ENCODE measurements at places on chromosomes 3 and 15.

- DNase-seq = no peak
Measured at GRCh38 chr3:32544894-32545293, 25.8 kb downstream of the DYNC1LI1 start.

- DNase-seq = no peak
Measured at GRCh38 chr3:55305696-55306485, 181.2 kb downstream of the WNT5A start.

GRCh38 chr3:52128118-52128683, 26.0 kb downstream of the POC1A start:
- peak; percentile 78 for DNase-seq

- DNase-seq = no peak
Measured at GRCh38 chr3:185764163-185764979, 60.5 kb downstream of the IGF2BP2 start.

DNA sequence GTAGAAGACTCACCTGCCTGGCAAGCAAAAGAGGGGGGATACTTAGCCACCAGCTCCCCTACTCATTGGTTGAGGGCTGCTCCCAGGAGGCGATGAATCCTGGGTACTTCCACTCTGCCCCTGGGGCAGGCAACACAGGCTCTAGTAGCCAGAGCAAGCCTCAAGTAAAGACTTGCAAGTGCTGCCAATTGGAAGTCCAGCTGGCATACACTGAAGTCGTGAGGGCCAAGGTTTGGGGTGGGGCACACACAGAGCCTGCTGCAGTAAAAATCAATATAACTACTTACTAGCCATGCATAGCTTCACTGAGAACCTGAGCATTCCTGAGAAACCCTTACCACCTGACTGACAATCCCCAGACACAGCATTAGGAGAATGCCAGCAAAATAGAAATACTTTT, 123.0 kb upstream of the EIF1B start:
- DNase-seq = no peak

GRCh38 chr15:95363646-95364045, 966.9 kb upstream of the NR2F2 start:
- DNase-seq = no peak

GRCh38 chr3:174046311-174046710, 648.8 kb downstream of the NLGN1 start:
- peak; percentile 27 for DNase-seq

GRCh38 chr3:196246612-196247308, 30.4 kb downstream of the SLC51A start:
- no peak for DNase-seq

DNA sequence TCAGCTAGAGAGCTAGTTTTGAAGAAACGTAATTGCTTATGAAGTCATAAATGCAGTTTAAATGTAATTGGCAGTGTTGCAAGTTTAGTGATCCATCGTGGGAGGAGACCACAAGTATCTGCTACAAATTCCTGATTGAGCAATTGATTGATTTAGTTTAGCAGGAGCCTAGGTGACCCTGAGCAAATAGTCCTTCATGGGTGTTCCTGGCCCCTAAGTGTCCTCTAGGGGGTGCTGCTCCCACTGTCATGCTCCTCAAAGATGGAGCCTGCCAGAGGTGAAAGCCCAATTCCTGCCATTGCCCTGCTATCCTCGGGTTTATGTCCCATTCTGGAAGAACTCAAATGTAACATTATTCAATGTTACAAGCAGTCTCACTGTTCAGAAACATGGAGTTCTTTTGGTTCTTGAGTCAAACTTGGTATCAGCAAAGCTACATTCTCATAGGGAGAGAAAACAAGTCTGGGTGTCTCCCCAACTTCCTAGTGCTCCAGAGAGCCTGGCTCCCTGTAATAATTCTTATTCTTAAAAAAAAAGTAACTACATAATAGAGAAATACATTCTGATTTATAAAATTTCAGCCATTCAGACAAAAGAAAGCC, 29.8 kb upstream of the SENP5 start:
- peak; percentile 26 for DNase-seq

- DNase-seq = no peak
Measured at GRCh38 chr3:39388741-39389248, 5.6 kb downstream of the SLC25A38 start.

DNA sequence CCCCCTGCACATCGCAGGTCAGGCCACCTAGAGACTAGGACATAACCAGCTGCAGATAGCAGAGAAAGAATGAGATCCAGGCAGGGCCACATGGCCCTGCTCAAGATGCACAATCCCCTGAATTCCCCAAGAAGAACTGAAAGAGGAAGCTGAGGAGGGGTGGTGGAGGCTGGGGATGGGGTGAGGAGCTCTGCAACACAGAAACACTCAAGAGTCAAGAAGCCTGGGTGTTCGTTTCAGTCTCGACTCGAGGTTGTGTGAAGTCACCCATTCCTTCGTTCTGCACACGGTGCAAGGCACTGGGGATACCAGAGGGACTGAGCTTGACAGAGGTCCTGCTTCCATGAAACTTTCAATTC, 62.0 kb downstream of the TLE3 start:
- DNase-seq = no peak

DNA sequence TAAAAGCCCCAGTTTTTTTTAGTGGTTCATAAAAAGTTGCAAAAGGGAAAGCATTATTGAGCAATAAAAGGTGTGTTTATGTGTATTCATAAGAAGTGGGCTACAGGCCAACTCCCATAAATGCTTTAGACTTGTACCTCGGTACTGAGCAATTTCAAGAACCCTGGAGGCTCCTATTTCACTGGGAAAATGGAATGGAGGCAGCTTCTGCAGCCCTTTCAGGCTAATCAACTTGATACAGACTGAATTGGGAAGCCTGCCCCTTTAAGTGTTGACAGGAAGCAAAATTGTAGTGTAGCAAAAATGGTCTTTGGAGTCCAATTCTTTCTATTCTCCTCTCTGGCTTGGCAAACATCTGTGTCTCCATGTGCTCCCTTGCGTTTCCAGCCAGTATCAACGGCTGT, 118.8 kb downstream of the ECT2 start:
- no peak for DNase-seq

DNA sequence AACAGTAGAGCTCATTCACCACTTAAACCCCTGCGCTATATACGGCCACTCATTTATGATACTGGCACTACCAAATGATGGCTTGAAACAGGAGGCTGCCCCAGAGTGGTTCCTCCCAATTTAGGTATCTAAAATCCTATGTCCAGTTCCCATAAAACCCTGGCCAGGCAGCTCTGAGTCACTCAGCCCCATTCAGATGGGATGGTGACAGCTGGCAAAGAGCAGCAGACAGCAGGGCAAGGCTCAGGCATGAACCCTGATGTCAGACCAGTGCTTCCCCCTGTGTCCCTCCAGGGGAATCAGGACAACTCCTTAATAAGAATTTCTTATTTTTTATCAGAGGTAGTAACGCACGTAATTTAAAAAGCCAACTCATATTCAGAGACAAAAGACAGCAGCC, 77.2 kb upstream of the RNU6-1 start:
- DNase-seq = no peak

- DNase-seq = no peak
Measured at GRCh38 chr3:11775493-11775892, 71.2 kb downstream of the TAMM41 start.

DNA sequence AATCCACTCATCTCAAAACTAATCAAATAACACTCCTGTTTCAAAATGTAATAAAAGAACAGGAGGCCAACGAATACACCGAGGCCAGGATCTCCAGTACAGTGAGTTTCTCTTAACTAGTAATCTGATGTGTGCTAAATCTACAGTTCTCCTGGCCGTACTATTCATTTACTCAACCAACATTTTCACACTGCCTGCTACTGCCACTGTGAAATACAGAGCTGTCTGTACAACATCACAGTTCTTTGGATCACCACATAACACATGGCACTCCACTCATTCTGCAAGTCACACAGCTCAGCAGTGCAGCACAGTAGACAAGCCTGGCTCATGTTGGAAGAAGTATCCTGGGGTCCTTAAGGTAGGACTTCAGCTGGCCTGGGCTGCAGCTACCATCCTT, 21.9 kb downstream of the RIOX2 start:
- DNase-seq = no peak

GRCh38 chr3:154898443-154898842, 181.7 kb upstream of the MME start:
- DNase-seq = no peak

- no peak for DNase-seq
Measured at GRCh38 chr3:3636815-3637214, 162.4 kb upstream of the LRRN1 start.

DNA sequence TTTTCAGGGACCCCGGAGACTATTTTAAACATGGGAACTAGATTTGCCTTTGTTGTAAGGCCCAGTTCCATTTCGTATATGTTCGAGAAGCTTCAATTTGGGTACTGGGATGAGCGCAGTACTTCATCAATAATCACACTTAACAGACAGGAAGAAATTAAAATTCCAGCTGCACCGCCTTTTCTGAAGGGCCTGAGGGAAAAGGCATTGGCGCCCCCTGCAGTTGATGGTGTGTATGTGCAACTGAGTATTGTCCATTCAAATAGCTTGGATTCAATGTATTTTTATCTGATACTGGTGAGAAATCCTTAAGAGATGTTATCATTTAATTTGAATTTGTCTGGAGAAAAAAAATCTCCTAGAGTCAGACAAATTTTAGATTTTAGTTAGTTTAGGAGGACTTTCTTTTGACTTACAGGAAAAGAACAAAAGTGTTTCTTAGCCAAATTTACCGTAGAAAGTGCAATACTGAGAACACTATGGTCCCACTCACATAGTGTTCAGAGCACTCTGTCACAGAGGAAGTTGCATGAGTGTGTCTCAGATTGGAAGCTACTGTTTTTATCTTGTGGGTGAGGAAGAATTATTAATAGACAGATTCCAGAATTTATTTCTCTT, 5.4 kb upstream of the ALDH1A2 start:
- DNase-seq = peak; percentile 5

GRCh38 chr3:126389112-126389793, 5.5 kb upstream of the CFAP100 start:
- peak; percentile 36 for DNase-seq

- no peak for DNase-seq
Measured at GRCh38 chr15:84991014-84991712, 9.5 kb downstream of the PDE8A start.

DNA sequence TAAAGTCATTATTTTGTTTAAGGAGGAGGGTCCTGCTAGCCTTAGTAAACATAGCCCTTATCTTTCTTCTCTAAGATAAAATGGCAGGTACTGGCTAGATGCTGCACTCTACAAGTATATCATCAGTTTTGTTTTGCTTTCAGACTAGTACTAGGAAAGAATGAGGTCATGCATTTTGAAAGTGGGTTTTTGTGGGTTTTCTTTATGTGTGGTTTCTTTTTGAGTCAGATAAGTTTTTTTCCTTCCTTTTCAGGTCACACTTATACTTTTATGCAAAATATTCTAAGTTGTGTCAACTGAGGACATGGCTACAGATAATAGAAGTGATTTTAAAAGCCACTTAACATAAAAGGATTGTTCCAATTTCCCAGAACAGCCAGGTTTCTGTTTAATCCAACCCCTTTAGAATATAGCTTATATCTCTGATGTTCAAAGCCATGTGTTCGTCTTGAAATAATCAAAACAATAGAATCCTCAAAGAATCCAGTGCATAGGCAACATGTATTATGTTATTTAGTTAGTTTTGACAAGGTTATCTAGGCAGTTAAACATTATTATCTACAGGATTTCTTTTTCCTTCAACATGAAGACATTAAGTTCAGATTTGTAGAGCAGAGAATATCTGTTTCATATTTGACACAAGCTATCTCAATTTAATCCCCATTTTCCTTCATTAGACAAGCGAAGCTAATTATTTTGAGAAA, 406.2 kb downstream of the RBMS3 start:
- DNase-seq = peak; percentile 14

DNA sequence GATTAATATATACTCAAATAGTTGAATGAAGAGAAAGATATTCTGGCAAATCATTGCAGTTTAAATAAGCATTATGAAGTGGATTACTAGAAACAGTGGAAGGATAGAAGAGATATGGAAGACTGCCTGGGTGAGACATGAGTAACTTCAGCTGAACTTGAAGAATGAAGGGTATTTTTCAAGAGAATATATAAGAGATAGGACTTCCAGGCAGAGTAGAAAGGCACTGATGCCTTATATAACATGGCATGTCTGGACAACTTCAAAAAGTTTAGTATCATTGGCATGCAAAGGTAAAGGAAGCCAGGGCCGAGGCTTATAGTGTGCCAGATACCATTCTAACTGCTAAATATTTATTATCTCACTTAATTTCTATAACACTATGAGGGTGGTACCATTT, 126.5 kb upstream of the SLC7A14 start:
- DNase-seq = no peak

DNA sequence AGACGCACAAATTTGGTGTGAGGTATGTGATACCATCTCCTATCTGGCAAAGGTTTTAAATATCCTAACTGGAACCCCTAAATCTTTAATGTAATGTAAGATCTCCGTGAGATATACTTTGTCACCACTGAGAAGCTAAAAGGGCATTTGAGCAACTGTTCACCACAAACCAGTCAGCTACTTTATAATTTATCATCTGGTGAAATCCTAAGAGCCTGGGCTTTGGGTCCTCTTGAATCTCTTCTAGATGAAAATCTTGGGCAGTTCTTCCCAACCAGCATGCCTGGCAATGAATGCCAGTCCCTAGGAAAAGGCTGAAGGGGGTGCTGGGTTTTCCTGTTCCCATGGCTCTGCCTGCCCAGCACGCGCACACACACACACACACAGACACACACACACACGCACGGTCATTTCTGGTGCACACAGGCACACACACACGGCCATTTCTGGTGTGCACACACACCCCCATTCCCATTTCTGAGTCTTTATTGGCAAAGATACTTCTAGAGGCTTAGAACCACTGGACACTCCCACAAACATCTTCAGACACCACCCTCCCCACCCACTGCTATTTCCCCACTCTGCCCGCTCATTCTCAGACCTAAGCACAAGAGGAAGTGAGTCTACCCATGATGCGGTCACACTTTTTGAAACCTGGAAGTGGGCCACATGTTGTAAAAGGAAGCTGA, 72.6 kb downstream of the MYO1E start:
- DNase-seq = peak; percentile 52

DNA sequence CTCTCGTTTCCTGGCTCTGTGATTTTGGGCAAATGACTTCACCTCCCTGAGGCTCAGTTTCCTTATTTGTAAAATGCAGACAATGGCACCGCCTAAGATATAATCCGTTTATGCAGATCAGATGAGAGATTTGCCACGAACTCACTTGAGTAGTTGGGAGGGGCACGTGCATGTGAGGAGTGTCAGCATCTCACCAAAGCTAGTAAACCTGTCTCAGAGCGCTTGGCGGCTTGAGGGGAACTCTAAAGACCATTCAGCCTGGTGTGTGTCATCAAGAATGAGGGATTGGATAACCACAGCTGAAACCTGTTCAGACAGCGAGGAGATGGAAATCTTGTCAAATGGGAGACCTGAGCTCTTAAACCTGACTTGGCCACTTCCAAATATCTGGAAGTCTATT, 48.7 kb downstream of the BDH1 start:
- DNase-seq = no peak
